ENCODE measurements at places on chromosomes 2 and 18.

- no peak overlapping the region for H3K27ac ChIP-seq
- H3K36me3 ChIP-seq: peaks cover 4% of the 10 kb centered on the region
- H3K27me3 ChIP-seq: no peaks in the 10 kb centered on the region
- no peak overlapping the region for H3K4me3 ChIP-seq
Observed at GRCh38 chr2:86216575-86217555, 17.6 kb downstream of the MRPL35 start.

- H3K27me3 ChIP-seq: no peaks in the 10 kb centered on the region
- no peaks in the 10 kb centered on the region for H3K4me1 ChIP-seq
Observed at GRCh38 chr18:42011053-42011452, 56.0 kb downstream of the PIK3C3 start.

DNA sequence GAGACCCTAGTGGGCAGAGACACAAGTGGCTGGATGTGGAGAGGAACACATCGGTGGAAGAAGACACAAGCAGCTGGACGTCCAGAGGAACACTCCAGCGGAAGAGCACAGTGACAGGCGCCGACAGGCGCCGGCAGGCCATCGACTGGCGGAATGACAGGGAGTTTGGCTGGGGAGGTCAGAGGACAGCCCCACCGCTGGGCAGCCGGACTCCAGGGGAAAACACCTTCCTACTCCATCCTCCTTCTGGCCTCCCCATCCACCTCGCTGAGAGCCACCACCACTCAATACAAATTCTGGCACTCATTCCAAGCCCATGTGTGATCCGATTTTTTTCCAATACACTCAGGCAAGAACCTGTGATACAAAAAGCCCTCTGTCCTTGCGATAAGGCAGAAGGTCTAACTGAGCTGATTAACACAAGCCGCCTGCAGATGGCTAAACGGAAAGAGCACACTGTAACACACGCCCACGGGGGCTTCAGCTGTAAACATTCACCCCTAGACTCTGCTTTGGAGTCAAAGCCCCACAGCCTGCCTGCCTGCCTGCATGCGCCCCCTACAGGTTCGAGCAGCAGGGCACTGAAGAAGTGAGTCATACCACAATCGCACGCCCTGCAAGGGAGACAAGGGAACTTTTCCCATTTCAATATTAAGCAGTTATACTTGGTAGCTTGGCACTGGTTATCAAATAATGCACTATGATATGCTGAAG, 50.2 kb upstream of the LRP1B start:
- no peak overlapping the region for H3K4me3 ChIP-seq
- H3K36me3 ChIP-seq: no peaks in the 10 kb centered on the region
- DNase-seq: peak; percentile 45
- H3K27me3 ChIP-seq: no peaks in the 10 kb centered on the region

DNA sequence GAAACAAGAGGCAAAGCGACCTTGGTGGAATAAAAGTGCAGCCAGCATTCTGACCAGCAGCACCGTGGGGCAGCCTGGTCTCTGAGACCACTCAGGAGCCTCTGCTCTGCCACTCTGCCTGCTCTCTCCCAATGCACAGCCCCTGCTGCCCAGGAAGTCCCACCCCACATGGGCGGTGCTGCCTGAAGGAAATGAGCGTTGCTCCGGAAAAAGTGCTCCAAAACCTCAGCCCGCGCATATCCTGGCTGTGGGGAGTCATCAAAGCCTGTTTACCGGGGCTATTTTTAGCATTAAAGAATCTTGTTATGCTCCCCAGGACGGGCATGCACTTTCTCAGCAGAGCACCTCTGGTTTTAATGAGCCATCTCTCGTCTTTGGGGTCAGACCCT, 54.5 kb downstream of the EPAS1 start:
- H3K27me3 ChIP-seq: no peaks in the 10 kb centered on the region
- DNase-seq: no peak
- no peaks in the 10 kb centered on the region for H3K36me3 ChIP-seq
- peaks cover 1% of the 10 kb centered on the region for H3K4me1 ChIP-seq
- H3K4me3 ChIP-seq: no peak overlapping the region

DNA sequence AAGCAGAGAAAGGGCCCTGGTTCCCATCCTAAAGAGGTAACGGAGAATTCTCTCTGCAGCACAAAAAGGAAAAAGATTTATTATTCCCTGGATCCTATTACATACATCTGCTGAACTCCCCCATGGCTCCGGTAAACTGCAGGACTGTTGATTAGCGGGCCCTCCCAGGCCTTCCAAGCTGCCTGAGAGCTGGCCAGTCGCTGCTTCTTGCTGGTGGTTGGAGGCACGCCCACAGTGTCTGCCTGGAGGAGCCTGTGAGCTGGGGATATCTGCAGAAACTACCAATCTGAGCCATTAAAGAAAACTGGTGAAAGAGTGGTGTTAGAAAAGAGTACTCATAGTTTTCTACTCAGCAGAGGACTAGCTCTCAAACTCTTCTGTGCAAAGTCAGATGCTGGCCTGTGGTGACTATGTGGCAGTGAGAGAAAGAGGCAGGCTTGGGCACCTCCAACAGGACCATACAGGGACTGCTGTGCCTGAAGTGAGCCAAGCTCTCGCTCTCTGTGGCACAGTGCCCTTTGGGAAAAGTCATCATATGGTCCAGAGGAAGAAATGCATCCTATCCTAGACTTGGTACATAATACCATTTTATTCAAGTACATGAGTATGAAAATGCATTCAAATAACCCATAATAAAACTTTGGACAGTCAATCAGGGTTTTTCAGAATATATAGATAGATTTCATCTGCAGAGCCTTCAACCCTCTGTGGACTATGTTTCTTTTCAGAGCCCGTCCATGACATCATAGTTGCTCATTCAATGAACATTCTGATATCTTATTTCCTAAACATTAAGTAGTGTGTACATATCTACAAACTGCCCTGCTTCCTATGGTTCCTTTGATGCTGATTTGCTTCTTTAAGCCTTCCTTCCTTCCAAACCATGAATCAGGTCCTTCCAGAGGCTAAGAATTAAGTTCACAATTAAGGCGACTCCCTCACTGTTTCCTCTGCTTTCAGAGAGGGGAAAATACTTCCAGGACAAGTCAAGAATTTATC, 242.0 kb upstream of the LYPD1 start:
- H3K27ac ChIP-seq: no peak overlapping the region
- DNase-seq: peak; percentile 5
- H3K36me3 ChIP-seq: no peaks in the 10 kb centered on the region
- H3K27me3 ChIP-seq: no peaks in the 10 kb centered on the region
- no peak overlapping the region for H3K4me3 ChIP-seq

GRCh38 chr2:168577885-168578284, 121.8 kb downstream of the CERS6 start:
- no peaks in the 10 kb centered on the region for H3K27me3 ChIP-seq
- H3K36me3 ChIP-seq: no peaks in the 10 kb centered on the region
- no peak overlapping the region for H3K4me3 ChIP-seq
- DNase-seq: no peak
- H3K4me1 ChIP-seq: no peaks in the 10 kb centered on the region

- no peaks in the 10 kb centered on the region for H3K36me3 ChIP-seq
- no peaks in the 10 kb centered on the region for H3K27me3 ChIP-seq
- H3K4me3 ChIP-seq: no peak overlapping the region
- no peak for DNase-seq
Observed at GRCh38 chr2:16188261-16188890, 248.0 kb downstream of the MYCN start.

GRCh38 chr18:23958036-23958435, 56.5 kb upstream of the TTC39C start:
- no peak overlapping the region for H3K4me3 ChIP-seq
- H3K27ac ChIP-seq: no peak overlapping the region
- no peaks in the 10 kb centered on the region for H3K4me1 ChIP-seq
- H3K36me3 ChIP-seq: no peaks in the 10 kb centered on the region

GRCh38 chr18:65016631-65017371, 734.0 kb upstream of the CDH7 start:
- H3K4me3 ChIP-seq: no peak overlapping the region
- no peak for DNase-seq
- H3K27me3 ChIP-seq: no peaks in the 10 kb centered on the region
- no peaks in the 10 kb centered on the region for H3K36me3 ChIP-seq
- no peaks in the 10 kb centered on the region for H3K4me1 ChIP-seq

DNA sequence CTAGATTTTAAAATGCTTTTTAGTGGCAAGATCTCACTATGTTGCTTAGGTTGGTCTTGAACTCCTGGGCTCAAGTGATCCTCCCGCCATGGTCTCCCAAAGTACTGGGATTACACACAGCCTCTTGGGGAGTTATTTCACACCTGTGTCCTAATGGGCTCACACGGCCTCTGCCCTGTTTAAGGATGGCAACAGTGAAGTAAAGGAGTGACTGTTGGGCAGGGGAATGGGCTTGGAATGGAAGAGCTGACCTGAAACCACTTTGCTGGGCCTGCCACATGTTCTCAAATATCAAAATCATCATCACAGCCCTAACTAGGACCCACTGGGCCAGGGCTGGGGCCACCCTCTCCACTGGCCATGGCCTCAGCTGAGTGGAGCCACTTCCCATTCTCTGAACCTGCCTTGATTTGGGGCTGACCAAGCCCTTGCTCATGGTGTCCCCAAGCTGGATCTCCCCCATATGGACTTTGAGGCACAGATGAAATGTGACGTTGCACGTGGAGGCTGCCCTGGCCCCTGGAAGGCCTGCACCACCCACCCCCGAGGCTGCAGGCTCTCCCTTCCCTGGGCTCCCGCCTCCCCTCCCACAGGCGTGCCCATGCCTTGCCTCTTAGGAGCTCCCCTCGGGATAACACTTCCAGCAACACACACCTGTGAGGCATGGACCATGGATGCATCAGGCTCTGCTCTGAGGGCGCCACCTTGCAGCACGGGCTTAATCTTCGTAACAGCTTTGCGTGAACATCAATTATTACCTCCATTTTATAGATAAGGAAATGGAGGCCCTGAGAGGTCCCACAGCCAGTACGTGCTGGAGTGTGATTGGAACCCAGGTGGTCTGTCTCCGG, 71.8 kb upstream of the SMAD7 start:
- no peaks in the 10 kb centered on the region for H3K36me3 ChIP-seq
- no peak overlapping the region for H3K4me3 ChIP-seq
- 0 out of 2 replicates have a peak, but pooled peaks cover 3% of the 10 kb centered on the region for H3K4me1 ChIP-seq
- DNase-seq: no peak
- H3K27me3 ChIP-seq: no peaks in the 10 kb centered on the region

- H3K27ac ChIP-seq: no peak overlapping the region
- no peaks in the 10 kb centered on the region for H3K27me3 ChIP-seq
- H3K36me3 ChIP-seq: no peaks in the 10 kb centered on the region
- no peaks in the 10 kb centered on the region for H3K4me1 ChIP-seq
- no peak for DNase-seq
- no peak overlapping the region for H3K4me3 ChIP-seq
Observed at GRCh38 chr2:207847807-207848544, 78.3 kb upstream of the FZD5 start.

DNA sequence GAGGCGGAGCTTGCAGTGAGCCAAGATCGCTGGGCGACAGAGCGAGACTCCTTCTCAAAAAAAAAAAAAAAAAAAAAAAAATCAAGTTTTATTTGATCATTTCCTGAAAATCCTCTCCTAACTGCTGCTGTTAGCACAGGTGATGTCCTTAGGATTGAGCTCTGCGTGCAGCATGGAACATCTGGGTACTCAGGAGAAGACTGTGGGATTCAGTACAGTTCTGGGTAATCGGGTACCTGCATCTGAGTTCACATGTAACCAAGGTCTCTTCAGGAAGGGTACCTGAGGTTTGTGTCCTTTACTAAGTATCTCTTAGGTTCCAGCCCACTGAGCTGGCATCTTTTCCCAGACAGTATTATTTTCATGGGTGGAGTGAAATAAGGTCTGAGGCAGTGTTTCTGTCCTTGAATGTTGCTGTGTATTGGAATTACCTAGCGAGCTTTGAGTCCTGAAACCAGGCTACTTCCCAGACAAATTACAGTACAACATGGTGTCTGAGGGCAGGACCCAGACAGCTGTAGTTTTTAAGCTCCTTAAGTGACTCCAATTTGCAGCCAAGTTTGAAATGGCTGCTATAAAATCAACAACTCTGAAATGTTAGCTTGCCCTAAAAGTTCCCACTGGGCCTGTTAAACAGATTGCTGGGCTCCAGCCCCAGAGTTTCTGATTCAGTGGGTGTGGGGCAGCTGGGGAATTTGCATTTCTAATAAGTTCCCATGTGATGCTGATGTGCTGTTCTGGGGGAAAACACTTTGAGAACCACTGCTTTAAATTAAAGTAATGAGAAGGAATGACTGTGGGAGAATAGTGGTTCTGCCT, 120.5 kb downstream of the PMAIP1 start:
- no peak overlapping the region for H3K27ac ChIP-seq
- no peak for DNase-seq
- H3K36me3 ChIP-seq: no peaks in the 10 kb centered on the region

GRCh38 chr2:191115804-191116203, 35.0 kb downstream of the STAT4 start:
- DNase-seq: no peak
- no peak overlapping the region for H3K27ac ChIP-seq
- H3K4me3 ChIP-seq: no peak overlapping the region

DNA sequence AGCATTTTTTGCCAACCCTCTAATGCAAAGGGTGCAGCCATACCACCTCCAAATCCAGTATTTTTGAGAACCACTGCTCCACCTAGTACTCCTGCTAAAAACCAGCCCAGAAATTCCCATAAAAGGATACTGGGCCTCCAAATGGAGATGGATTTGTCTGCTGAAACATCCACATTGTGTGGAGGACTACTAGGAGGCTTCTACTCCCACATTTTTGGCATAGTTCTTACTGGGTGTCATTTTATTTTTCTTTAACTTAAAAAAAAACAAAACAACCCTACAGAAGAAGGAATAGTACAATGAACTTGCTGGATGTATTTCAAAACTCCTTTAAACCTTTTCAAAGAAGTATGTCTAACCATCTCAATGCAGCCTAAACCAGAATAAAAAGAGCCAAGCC, 219.2 kb downstream of the SRBD1 start:
- peaks cover 2% of the 10 kb centered on the region for H3K4me1 ChIP-seq
- no peaks in the 10 kb centered on the region for H3K27me3 ChIP-seq
- H3K36me3 ChIP-seq: no peaks in the 10 kb centered on the region
- no peak overlapping the region for H3K4me3 ChIP-seq
- H3K27ac ChIP-seq: no peak overlapping the region

- H3K36me3 ChIP-seq: no peaks in the 10 kb centered on the region
- no peak for DNase-seq
- H3K4me3 ChIP-seq: peak overlapping the region; percentile 69
- no peaks in the 10 kb centered on the region for H3K4me1 ChIP-seq
- no peak overlapping the region for H3K27ac ChIP-seq
Observed at GRCh38 chr2:162838136-162838497, 450 bp downstream of the KCNH7 start.

GRCh38 chr2:30949435-30949834, 142.2 kb upstream of the CAPN13 start:
- no peaks in the 10 kb centered on the region for H3K4me1 ChIP-seq
- no peak for DNase-seq
- no peak overlapping the region for H3K4me3 ChIP-seq
- no peak overlapping the region for H3K27ac ChIP-seq

- DNase-seq: no peak
- H3K27ac ChIP-seq: no peak overlapping the region
- no peaks in the 10 kb centered on the region for H3K36me3 ChIP-seq
- H3K4me1 ChIP-seq: no peaks in the 10 kb centered on the region
Observed at GRCh38 chr2:108834620-108835019, 48.0 kb downstream of the CCDC138 start.

- no peaks in the 10 kb centered on the region for H3K36me3 ChIP-seq
- H3K27ac ChIP-seq: no peak overlapping the region
- H3K4me1 ChIP-seq: no peaks in the 10 kb centered on the region
- no peaks in the 10 kb centered on the region for H3K27me3 ChIP-seq
- DNase-seq: no peak
Observed at GRCh38 chr2:147398996-147399395, 445.8 kb upstream of the ACVR2A start.

Data from iPS DF 6.9 (cell line).